Mammary epithelial cell (primary cell): ENCODE measurements at places on chromosomes 5 and 9.

DNA sequence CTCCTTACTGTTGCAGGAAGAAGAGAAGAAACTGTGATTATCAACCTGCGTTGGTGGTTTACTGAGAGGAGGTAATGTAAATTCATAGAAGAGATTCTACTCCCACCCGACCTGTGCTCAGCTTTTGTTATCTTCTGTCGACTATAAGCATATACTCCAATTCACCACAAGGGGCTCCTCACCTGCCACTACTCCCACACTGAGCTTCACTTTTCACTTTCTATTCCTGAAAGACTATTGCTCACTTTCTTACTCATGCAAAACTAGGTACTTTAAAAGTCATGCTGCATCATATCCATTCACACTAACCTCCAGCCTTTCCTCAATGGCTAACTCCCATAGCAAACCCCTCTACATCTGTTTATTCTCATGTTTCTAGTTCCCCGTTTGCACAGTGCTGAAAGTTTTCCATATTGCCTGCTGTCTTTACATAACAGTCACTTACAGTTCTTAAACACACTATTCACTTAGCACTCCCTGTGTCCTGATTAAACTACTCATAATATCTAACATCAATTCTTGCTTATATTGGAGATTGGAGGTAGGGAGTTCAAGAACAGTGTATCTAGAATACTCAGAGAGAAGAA is 1062.6 kb downstream of the NR2F1-AS1 start:
- DNase-seq: peak; percentile 62

GRCh38 chr9:129163753-129164152 is 14.3 kb downstream of the IER5L start:
- DNase-seq: no peak

- no peak for DNase-seq
Observed at GRCh38 chr9:134538856-134539566, 102.6 kb upstream of the COL5A1 start.

DNA sequence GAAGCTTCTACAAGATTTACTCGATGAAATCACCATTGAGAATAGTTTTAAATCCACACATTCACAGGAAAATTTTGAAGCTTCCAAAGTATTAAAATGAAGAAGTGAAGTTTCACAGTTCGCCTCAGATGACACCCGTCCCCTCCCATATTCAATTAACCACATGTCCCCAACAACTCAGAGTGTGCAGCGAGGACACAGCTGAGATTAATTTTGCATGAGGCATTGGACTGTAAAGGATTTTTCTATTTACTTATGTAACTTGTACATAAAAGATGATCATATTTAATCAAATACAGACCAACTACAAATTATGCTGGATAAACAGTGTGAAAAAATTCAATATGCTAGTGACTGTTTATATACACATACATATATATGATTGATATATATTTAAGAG is 84.7 kb upstream of the OLFM1 start:
- DNase-seq: no peak

- no peak for DNase-seq
Observed at GRCh38 chr9:42388846-42389245, 205.4 kb downstream of the SPATA31A6 start.

GRCh38 chr5:131679911-131680310 is 44.9 kb upstream of the RAPGEF6 start:
- DNase-seq: peak; percentile 73

- peak; percentile 65 for DNase-seq
Observed at GRCh38 chr9:126781186-126782052, 23.4 kb upstream of the ZBTB43 start.

- DNase-seq: peak; percentile 35
Observed at GRCh38 chr9:108844856-108845255, 10.9 kb downstream of the ACTL7B start.

GRCh38 chr5:142432961-142433360 is 108.1 kb upstream of the SPRY4 start:
- peak; percentile 42 for DNase-seq

GRCh38 chr9:117825609-117826347 is 121.6 kb downstream of the TLR4 start:
- no peak for DNase-seq

GRCh38 chr5:157535042-157535865 is 40.3 kb downstream of the ADAM19 start:
- DNase-seq: no peak

- peak; percentile 37 for DNase-seq
Observed at GRCh38 chr9:1025131-1025530, 25.0 kb upstream of the DMRT2 start.

- DNase-seq: no peak
Observed at GRCh38 chr5:158619083-158619788, 480.5 kb downstream of the EBF1 start.

GRCh38 chr5:108201721-108202120 is 180.2 kb downstream of the FBXL17 start:
- DNase-seq: no peak

GRCh38 chr5:89081360-89081759 is 198.4 kb upstream of the MEF2C start:
- DNase-seq: no peak

GRCh38 chr9:136299541-136299940 is 4.4 kb downstream of the CCDC187 start:
- no peak for DNase-seq

DNA sequence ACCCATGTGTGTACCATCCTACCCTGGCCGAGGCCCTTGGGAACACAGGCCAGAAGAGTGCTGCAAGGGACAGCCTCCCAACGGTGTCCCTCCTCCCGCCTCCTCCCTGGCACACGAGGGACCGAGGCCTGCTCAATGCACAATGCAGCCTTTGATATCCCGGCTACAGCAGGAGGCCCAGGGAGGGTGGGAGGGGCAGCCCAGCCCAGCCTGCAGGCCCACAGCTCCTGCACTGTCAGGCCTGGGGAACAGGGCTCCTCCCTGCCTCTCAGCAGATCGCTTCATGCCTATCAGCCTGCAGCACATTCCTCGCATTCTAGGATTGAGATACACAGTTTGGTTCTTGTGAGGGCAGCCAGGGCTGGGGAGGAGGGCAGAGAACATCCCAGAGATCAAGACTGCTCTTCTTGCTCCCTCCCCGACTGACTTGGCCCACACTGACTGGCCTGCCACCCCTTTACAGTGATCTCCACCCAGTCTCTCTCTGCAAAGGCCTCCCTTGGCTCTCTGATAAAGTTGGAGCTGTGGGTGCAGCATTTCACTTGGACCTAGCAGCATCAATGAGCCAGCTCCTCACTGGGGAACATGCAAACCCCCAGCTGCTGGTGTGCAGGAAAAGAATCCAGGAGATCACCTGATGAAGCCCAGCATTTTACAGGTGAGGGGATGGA is at the start of gene SH3TC2:
TSS of gene SH3TC2 (minus strand) at position 46 of the 671 bp plus-strand sequence. CDS start at position 6, 40 bp downstream.
- DNase-seq: peak; percentile 87

DNA sequence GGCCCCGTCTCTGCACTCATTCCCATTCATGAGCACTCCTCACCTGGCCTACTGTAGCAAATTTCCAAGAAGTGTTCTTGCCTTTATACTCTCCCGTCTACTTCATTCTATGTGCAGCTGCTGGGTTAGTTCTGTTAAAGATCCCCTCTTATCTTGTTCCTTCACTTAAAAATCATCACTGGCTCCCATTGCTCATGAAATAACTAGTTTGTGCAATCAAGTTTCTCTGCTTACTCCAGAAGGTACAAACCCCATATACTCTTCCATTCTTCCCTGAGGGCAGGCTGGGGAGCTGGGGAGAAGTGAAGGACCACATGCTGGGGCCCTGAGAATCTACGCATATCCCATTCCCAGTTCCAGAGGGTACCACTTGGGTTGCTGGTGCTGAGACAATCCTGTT is 84.4 kb upstream of the KLF9 start:
- DNase-seq: no peak

DNA sequence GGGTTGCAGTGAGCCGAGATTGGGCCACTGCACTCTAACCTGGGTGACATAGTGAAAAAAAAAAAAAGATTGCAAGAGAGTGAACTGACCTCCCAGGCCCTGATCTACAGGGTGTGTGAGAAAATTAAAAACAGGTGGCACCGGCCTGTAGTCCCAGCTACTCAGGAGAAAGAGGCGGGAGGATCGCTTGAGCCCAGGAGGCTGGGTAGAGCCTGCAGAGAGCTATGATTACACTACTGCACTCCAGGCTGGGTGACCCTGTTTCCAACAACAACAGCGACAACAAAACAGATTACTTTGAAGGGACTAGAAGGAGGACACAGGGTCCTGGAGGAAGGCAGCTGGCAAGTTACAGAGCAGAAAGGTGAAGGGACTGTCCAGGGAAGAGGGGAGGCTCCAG is 42.2 kb upstream of the FABP6 start:
- no peak for DNase-seq

DNA sequence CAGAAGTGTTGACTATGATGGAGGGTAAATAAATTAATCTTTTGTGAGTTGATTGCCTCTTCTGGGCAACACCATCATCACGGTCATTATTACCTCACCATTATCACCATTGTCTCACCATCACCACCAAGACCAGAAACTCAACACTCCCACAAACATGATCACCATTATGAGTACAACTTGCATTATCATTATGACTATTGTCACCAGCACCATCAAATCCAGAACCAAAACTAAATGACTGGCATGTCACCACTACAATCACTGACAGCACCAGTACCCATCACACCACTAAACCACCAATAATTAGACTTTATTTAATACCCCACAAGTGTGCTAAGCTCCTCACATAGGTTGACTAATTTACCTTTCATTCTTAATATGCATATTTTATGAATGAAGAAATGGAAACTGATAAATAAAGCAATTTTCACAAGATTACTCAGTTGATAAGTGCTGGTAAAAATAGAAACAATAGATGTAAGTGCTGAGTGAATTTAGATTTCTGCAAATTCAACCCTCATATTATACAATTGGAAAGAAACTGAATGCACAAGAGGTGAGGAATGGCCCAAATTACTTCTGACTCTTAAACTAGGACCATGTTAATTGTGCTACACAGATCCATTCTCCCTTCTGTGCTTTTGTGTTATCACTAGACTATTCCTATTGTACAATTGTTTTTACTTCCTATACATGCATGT is 517.8 kb upstream of the PAPPA start:
- no peak for DNase-seq

GRCh38 chr5:5146530-5147160 is 6.5 kb downstream of the ADAMTS16 start:
- DNase-seq: no peak

GRCh38 chr5:55582256-55582655 is 47.5 kb upstream of the PLPP1 start:
- DNase-seq: no peak

- DNase-seq: no peak
Observed at GRCh38 chr9:110142253-110142652, 65.7 kb downstream of the C9orf152 start.

DNA sequence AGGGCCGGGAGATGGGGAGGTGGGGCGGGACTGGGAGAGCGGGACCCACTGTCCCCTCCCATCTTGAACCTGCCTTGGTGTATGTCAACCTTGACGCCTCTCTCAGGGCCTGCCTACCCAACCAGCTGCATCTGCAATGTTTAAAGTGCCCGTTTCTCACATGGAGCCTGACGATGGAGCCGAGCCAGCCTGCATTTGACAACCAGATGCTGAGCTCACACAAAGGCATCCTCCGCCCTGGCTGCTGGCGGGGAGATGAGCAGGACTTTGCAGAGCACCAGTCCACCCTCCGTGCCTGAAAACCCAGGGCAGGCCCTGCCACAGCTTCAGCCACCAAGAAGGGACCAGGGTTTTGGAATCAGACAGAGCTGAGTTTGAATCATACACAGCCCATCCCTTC is 141.1 kb upstream of the SMIM23 start:
- no peak for DNase-seq

DNA sequence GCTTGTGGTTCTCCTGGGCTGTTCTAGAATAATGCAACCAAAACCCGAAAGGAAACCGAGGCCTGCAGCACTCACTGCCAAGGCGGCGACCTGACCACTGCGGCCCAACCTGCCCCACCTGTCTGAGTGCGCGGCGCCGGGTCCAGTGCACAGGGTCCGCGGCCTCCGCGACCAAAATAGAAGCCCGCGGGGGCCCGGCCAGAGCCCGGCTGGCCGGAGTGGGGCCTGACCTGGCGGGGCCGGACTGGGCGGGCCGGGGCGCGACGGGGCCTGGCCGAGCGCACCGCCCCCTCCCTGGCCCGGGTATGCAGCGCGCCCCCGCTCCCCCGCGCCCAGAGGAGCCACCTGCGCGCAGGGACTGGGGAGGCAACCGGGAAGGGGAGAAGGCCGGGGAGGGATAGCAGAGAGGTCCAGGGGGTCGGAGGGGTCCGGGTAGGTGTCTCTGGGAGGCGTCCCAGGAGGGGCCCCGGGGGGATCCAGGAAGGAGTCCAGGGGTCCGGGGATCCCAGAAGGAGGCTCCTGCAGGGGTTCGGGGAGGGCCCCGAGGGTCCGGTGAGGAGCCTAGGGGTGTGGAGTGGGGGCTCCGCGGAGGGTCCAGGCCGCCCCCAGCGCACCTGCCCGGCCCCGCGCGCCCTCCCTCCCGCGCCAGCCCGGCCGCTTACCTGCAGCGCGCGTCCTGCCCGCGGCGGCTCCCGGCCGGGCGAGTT is 503 bp downstream of the SEMA4D start:
- DNase-seq: no peak

GRCh38 chr5:26024774-26025173 is 1013.6 kb downstream of the CDH9 start:
- no peak for DNase-seq

- no peak for DNase-seq
Observed at GRCh38 chr5:17352223-17352622, 134.8 kb downstream of the BASP1 start.

DNA sequence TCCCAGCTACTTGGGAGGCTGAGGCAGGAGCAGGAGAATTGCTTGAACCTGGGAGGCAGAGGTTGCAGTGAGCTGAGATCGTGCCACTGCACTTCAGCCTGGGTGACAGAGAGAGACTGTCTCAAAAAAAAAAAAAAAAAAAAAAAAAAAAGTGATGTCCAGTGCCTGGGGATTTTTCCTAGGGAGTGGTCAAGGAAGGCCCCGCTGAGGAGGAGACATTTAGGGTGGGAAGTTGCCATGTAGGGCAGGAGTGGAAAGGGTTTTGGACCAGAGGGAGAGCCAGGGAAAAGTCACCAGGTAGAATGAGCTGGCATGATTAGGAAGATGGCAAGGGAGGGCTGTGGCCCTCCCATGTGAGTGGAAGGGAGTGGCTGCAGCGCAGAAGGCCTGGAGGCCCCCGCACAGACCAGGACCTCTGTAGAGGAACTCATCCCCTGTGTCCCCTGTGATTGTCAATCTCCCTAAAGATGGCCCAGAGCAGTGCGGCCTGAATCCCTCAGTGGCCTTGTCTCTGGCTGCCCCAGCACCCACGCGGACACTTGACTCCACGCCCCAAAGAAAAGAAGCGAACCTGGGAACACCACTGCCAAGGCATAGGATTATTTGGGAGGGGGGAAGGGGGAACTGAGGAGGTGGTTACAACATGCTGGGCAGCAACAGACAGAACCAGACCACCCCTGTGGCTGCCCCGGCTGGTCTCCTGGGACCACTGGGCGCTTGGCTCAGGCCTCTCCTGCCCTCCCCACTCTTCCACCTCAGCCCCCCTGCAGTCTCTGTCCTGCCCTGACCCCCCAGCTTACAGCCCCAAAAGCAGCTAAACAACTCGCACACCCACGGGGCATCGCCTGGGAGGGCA is 2.6 kb upstream of the SQSTM1 start:
- no peak for DNase-seq

GRCh38 chr9:124238546-124239140 is 19.1 kb upstream of the NEK6 start:
- DNase-seq: no peak
